ENCODE measurements at places on chromosomes 1 and 21.
A peak's percentile ranks its signal among the peaks of the same experiment; 100 is the strongest.

- DNase-seq: no peak
These were observed 868 bp downstream of the ZBTB40 start for GRCh38 chr1:22452481-22452957.

DNA sequence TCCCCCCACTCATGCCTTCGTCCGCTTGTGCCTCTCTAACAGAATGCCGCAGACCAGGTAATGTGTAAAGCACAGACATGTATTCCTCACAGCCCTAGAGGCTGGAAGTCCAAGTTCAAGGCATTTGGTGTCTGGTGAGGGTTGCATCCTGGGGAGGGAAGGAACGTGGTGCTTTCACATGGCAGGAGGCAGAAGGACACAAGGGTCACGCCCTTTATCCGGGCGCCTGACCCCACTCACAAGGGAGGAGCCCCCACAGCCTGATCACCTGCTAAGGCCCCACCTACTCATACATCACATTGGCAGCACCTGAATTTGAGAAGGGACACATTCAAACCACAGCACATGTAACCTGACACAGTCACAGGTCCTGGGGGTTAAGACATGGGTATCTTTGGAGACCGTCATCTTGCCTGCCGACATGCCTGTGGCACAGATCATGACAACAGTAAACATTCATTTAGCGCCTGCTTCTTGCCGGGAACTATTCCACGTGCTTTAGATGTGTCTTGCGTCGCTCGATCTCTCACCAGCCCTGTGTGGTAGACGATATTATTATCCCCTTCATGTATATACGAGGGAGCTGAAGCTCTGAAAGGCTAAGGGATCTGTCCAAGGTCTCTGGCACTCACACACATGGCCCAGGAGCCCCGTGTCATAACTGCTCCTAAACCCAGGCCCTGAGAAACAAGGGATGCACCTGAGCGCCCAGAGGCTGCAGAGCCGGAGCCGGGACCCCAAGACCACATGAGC lies 235.6 kb downstream of the NPHP4 start:
- DNase-seq: no peak

GRCh38 chr1:60866226-60866900 lies 216.0 kb upstream of the NFIA start:
- no peak for DNase-seq

- DNase-seq: no peak
These were observed 28.1 kb downstream of the IL6R start for GRCh38 chr1:154433161-154433764.

DNA sequence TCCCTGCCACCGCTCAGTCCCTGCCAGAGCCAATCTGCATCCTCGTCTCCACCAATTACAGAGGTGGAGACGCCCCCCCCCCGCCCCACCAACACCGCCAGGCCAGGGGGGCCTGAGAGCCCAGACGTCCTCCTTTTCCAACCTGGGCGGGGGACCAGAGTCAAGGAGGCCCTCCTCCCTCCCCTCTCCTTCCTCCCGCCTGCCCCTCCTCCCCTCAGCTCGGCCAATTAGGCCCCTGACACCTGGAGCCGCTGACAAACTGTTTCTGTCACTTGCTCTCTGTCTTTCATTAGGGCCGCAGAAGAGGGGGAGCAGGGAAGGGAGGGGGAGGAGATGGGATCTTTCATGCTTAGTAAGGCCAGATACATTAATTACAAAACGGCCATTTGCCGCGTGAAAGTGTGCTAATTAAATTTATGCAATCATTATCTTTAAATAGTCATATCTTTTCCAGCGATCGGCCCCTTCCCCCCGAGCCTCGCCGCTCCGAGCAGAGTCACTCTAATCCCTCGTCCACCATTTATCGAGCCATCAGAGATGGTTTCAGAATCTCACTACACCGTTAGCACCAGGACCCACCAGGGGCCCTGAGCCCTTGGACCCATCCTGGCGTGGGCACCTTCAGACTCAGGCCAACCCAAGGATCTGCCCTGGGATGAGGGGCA lies 94.7 kb downstream of the PAX7 start:
- DNase-seq: no peak

- no peak for DNase-seq
These were observed 1.1 kb upstream of the ERRFI1 start for GRCh38 chr1:8026976-8027747.

DNA sequence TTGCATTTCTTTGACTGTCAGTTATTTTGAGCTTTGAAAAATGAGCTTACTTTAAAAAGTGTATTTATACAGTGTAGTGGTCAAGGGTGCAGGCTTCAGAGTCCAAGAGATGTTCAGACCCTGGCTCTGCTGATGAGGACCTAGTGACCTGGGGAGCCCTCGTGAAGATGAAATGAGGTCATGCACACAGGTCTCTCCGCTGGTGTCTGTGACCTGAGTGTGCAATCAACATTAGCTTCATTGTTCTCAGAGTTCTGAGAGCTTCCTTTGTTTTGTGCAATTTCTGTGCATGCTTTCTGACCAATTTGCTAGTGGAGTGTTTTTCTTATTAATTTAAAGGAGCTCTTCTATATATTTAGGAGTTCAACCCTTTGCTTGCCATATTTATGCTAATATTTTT lies 71.3 kb downstream of the RIPK4 start:
- no peak for DNase-seq

DNA sequence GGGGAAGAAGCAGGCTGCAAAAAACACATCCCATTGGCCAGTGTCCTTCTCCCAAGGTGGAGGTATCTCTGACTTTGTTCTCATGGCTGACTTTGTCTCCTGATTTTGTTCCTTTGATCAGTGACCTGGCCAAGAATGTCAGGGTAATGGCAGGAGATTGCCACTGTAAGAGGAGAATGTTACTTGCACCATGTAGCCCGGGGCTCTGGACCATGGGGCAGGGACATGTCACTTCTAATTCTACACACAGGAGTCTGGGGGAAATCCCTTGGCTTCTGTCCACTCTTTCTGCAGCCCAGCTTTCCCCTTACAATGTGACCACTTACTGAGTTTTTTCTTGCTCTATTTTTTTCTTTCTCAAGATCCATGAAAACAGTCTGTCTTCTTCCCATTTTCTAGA lies 87.7 kb upstream of the LRRN2 start:
- no peak for DNase-seq

- no peak for DNase-seq
These were observed 95.5 kb upstream of the IVNS1ABP start for GRCh38 chr1:185412385-185413087.

DNA sequence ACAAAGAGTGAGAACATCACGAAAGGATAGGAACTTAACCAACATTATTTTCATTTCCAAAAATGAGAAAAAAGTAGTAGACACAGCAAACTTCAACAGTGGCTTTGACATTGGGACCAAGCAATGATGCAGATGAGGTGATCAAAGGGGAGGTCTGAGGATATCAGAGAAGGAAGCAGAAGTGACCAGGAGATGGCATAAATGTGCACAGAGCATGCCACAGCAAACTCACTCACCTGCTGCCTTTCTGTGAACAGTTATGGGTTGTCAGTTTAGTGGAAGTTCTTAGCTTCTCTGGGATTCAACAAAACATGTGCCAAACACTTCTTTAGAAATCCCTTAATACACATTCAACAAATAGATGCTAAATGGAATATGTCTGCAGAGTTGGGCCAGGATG lies 290.1 kb downstream of the PLPP3 start:
- DNase-seq: no peak

GRCh38 chr1:156816561-156817328 lies at the start of gene SH2D2A:
TSS of gene SH2D2A (minus strand) at chr1:156816848. CDS start at chr1:156816708, 140 bp downstream.
- no peak for DNase-seq

- peak; percentile 81 for DNase-seq
These were observed 123.9 kb upstream of the VAMP3 start for GRCh38 chr1:7646981-7647901.

DNA sequence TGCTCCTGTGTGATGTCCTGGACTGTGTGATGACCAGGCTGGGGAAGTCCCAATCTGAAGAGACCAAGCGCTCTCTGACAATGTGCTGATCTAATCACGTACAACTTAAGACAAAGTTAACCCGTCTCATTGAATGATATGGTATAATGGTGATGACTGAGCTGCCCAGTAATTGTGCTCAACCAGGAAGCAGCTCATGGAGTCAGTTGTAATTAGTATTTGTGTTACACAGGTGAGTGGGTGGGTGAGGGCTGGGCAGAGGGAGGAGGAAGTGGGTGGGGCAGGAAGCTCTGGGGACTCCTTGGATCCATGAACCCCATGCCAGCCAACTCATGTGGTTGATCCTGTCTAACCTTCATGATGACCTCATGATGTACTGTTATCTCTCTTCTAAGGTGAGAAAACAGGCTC lies 8.7 kb upstream of the ECE1 start:
- DNase-seq: no peak

GRCh38 chr1:187445066-187445465 lies 616.3 kb downstream of the PLA2G4A start:
- DNase-seq: no peak

- DNase-seq: no peak
These were observed 51.8 kb upstream of the FAM89A start for GRCh38 chr1:231091831-231092301.

- DNase-seq: no peak
These were observed 6.1 kb downstream of the AGTRAP start for GRCh38 chr1:11741919-11742558.

DNA sequence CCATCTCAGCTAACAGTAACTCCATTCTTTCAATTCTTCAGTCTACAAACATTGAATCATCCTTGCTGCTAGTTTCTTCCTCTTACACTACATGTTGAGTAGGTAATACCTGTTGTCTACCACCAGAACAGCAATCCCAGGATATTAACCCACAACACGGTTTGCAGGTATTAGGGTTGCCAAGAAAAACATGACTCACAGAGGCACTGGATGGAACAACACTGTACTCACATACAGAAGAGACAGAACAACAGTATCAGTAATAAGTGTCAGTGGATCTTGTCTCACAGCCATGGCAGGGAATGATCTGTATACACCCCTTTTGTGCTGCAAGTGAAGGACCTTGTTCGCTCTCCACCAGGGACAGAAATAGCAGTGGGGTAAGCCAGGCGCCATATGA lies 212.1 kb downstream of the GPR52 start:
- no peak for DNase-seq

GRCh38 chr1:50246869-50247268 lies 138.1 kb downstream of the ELAVL4 start:
- no peak for DNase-seq

GRCh38 chr1:39754906-39755504 lies 16.1 kb downstream of the OXCT2 start:
- no peak for DNase-seq

GRCh38 chr1:64928325-64928724 lies 38.0 kb downstream of the JAK1 start:
- DNase-seq: no peak

- DNase-seq: no peak
These were observed 6.7 kb upstream of the TNFRSF8 start for GRCh38 chr1:12056331-12056841.

- no peak for DNase-seq
These were observed 579.7 kb downstream of the PLA2G4A start for GRCh38 chr1:187408212-187409004.

DNA sequence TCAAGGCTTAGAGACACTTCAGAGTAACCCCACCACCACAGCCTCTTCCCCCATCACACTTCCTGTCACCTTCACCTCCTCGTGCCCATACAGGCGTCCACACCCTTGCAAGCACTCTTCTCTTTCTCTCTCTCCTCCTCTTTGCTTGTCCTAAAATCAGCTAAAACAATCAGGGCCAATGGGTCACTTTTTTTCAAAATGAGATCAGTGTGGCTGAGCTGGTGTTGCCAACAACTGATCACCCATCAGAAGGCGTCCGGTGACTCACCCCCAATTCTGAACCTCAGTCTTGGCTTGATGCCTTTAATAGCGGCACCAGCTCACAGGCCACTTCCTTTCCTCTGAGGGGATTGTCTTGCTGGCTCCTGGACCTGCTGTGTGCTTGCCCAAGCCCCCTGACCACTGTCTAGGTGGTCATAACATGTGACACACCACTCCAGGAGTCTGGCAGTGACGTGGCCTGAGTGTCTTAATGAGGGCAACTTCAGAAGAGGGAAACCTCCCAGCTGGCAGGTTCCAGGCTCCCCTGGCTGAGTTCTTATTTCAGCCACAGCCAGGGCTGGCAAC lies 1.6 kb downstream of the DRAXIN start:
- no peak for DNase-seq

DNA sequence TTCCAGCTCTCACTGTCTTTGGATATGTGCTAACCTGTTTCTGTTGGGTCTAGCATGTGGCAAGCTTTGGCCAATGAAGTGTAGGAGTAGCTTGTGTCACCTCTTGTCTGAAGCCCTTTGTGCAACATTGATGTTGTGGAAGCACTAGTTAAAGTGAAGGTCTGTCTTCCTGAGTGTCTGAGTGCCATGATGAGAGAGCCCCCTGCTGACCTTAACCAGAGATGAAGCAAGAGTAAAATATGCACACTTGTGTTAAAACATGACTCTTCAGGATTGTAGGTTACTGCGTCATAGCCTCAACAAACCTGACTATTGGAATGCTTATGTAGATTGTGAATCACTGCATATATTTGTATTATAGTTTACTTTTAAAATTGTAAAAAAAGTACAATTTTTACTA lies 103.7 kb downstream of the NCAM2 start:
- no peak for DNase-seq

DNA sequence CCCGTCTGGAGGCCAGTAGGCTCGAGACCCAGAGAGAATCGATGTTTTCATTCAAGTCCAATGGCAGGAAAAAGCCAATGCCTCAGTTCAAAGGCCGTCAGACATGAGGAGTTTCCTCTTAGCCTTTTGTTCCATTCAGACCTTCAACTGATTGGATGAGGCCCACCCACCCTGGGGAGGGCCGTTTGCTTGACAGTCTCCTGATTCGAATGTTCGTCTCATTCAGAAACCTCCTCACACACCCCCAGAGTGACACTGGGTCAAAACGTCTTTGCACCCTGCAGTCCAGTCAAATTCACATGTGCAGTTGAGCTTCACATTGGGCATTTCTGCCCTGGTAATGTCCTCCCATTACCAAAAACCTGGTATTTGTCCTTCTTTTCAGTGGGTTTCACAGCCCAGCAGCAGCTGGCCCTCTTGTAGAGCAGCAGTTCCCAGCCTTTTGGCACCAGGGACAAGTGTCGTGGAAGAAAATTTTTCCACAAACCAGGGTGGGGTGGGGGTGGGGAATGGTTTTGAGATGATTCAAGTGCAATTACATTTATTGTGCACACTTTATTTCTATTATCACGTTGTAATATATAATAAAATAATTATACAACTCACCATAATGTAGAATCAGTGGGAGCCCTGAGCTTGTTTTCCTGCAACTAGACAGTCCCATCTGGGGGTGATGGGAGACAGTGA lies 40.1 kb downstream of the RSPH1 start:
- no peak for DNase-seq

Measured in left forelimb (tissue), 1 donor.